ENCODE measurements at places on chromosomes 12 and 14. TPM values are rescaled to one million over a fixed set of nuclear protein-coding genes. Genes with fewer than 3 reads are reported as not detected.
A peak's percentile ranks its signal among the peaks of the same experiment; 100 is the strongest.

DEPDC4 gene
- total RNA-seq = 0.20 TPM

DNA sequence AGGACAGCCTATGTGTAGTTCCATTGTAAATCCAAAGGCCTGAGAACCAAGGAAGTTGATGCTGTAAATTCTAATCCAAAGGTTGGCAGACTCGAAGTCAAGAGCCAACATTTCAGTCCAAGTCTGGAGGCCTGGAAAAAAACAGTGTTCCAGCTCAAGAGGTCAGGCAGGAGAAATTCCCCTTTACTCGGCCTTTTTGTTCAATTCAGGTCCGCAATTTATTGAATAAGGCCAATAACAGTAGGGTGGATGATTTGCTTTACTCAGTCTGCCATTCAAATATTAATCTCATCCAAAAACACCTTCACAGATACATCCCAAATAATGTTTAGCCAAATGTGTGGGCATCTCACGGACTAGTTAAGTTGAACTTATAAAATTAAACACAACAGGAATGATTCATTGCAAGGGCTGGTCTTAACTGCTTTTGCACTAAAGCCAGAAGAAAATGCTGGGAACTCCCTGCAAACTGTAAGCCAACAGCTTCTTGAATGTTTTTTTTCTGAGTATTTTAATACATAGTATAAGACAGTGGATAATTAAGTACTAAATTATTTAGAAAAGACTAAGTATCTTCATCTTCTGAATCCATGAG is 197.4 kb upstream of the GARIN6 start:
- DNase-seq = no peak

- no peak for DNase-seq
Measured at GRCh38 chr12:129615001-129615400, 288.8 kb downstream of the TMEM132D start.

- DNase-seq = peak; percentile 32
Measured at GRCh38 chr14:99590746-99591555, 13.1 kb downstream of the CCDC85C start.

LRRC9 gene
- total RNA-seq = not detected

DNA sequence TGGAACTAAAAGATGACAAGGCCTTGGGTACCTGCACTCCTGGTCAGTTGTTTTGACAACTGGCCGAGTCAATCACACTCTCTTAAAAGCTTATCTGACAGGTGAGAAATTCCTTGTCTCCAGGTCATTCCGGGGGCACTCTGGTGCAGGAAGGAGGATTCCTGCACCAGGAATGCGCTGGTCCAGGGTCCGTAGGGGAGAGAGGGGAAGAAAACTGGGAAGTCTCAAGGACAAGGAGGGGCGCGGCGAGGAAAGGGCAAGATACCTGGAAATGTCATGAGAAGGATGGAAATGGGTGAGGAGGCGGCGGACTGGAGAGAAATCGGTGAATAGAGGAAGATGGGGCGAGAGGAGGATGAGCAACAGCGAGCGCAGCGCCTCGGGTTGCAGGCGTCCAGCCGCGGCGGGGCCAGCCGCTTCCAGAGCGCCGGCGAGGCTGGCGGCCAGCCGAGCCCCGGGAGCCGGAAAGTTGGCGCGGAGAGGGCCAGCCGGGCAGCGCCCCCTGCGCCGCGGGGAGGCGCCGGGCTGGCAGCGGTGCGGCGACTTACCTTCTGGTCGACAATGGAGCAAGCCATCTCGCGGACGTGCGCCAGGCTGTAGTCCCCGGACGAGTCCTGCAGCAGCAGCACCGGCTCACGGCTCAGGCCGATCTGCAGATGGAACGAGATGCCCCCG is 809 bp downstream of the PRKD1 start:
- DNase-seq = peak; percentile 7

FAR2 gene
- 64.4 TPM for total RNA-seq

RDH5 gene
- 0.63 TPM for total RNA-seq

TTC7B gene
- total RNA-seq = 36.9 TPM

ZDHHC22 gene
- total RNA-seq = under 0.01 TPM

DNA sequence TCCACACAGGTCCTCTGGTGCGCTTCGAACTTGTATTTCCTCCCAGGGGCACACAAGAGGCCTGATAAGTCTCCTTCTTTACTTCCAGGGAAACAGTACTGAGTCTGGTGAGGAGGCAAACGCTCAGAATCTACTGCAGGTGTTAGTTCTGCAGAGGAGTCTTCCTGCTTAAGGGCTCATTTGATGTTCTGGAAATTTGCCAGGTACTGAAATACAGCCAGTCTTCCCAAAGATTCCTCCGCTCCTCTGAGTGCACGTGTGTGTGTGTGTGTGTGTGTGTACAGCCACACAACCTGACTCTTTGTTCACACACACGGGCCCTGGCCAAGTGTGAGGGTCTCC is 92.0 kb downstream of the FBXL14 start:
- DNase-seq = no peak

GRCh38 chr12:132474237-132474741 is 15.7 kb upstream of the FBRSL1 start:
- no peak for DNase-seq

GRCh38 chr14:54659365-54659764 is 92.4 kb downstream of the SAMD4A start:
- no peak for DNase-seq

PTMS gene
- total RNA-seq = 61.3 TPM

DNA sequence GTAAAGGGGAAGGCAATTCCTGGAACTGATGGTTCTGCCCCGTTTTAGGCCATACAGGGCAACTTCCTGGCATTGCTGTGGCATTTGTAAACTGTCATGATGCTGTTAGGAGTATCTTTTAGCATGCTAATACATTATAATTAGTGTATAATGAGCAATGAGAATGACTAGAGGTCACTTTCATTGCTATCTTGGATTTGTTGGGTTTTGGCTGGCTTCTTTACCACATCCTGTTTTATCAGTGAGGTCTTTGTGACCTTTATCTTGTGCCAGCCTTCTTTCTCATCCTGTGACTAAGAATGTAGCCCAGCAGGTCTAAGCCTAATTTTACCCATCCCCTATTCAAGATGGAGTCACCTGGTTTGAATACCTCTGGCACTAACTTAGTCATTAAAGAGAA is 51.2 kb downstream of the TESPA1 start:
- no peak for DNase-seq

DNA sequence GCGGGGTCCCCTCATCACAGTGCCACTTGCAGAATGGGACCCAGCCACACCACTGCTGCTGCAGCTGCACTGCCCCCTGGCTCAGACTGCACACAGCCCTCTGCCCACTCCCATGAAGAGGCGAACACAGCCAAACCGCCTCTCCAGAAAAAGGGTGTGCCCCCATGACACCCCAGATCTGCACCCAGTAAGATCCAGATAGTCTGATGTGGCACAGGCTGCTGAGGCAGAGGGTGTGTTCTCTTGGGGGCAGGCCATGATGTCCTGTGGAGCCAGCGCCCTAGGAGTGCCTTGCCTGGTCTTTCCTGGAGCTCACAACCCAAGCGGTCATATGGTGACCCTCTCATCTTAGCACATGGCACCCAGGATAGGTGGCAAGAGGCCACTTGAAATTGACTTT is 44.4 kb downstream of the SLC8B1 start:
- DNase-seq = no peak

EIF2S3B gene
- total RNA-seq = 1.4 TPM

TUNAR gene
- not detected for total RNA-seq

- no peak for DNase-seq
Measured at GRCh38 chr14:72420749-72421474, 473.0 kb downstream of the DPF3 start.

DNA sequence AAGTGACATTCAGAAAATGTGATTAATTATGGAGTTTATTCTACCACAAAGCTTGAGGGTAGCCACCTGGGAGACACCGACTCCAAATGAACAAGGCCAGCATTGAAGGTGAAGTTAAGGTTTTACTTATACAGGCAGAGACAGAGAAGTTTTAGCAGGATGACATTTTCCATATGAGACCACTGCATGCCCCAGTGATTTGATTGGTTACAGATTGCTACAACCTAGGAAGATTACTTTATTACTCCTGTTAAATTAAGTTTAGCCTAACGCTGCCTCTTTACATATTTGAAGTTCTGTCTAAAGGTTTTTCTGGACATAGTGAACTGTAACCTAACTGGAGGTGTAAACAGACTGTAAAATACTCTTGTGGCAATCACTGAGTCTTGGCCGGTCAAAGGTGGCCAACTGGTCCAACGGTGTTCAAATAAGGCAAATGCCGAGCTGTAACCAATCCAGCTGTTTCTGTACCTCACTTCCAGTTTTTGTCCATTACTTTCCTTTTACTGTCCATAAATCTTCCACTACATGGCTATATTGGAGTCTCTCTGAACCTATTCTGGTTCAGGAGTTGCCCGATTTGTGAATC is 57.2 kb downstream of the RIN3 start:
- no peak for DNase-seq

PRB2 gene
- total RNA-seq = not detected

DNA sequence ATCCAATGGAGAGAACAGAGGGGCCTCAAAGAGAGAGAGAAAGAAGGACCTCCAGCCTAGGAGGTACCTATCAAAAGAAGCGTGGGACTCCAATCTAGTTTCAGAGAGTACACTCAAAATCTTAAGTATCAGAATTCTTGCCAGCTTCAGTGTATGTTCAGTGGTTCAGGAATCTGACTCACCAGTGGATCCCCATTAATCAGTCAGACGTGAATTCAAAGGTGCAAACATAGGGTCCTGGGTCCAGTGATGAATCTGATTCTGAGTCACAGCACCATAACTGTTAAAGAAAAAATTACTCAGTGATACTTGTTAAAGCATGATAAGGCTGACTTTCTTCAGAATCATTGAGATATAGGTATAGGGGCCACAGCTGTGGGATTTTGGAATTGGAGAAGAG is 33.2 kb downstream of the ETNK1 start:
- DNase-seq = peak; percentile 2

GRCh38 chr14:99273766-99274345 is 1.9 kb upstream of the BCL11B start:
- DNase-seq = no peak

GRCh38 chr12:47882781-47883546 is 21.8 kb downstream of the VDR start:
- no peak for DNase-seq

DNA sequence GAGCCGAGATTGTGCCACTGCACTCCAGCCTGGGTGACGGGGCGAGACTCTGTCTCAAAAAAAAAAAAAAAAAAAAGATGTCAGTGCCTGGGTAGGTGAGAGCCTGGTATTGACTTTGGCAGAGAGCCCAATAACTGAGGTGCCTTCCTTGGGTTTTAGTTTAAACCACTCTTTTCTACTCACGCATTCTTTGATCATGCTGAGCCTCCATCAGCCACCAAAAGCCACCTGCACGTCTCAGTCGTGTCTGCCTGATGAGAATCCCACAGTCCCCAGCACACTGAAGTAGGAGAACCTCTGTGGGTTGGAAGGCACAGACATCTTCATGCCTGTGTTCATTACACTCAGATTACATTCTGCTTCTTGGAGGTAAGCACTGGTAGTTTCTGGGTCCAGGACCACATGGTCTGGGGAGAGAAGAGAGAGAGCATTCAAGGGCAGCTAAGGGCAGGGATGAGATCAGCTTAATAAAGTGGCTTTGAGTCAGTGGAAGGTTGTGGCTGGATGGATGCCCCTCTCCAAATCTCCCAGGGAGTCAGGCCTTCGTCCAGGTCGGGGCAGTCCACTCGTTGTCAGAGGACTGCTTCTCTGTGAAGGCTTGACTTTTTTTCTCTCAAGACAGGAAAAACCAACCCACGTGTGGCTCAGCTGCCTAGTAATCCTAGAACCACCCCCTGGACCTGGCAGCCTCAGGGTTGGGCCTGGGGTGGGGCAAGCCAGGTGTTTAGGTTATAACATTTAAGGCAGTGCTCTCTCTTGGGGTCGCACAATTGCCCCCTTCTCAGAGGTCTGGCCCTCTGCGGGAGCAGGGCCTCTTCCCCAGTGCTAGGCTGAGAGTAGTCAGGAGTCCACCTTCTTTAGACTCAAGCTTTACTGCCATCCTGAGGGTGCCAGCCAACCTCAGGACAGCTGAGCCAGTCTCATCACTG is 32.6 kb upstream of the MAX start:
- no peak for DNase-seq

GRCh38 chr14:96065661-96066459 is 26.7 kb downstream of the C14orf132 start:
- DNase-seq = no peak

DNA sequence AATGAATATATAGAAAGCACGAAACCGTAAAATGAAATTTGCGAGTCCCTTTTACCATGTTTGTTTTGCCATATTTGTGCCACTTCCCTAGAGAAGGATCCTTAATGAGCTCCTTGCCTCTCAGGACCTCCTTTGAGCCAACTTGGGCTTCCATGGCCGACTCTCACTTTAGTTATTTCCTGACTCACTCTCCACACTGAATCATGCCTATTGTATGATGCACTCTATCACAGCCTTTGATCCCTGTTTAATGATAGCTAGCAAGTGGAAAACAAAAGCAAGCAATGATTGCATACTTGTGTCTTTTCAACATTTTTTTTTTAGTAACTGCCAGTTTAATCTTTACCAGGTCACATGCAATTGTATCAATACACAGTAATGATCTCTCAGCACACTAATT is 153.2 kb downstream of the CCER1 start:
- DNase-seq = peak; percentile 7

TAS2R8 gene
- not detected for total RNA-seq

Measured in pulmonary artery endothelial cell (primary cell).